Mucosa of descending colon (tissue), 3 donors: ENCODE measurements at places on chromosomes 6 and 20. TPM values are rescaled to one million over a fixed set of nuclear protein-coding genes. Genes with fewer than 3 reads are reported as not detected.

ERVFRD-1 gene
- 0.12 TPM for total RNA-seq

GRCh38 chr6:19153270-19153980 is 683.7 kb upstream of the ID4 start:
- DNase-seq = no peak

- DNase-seq = no peak
Observed at GRCh38 chr20:61119273-61119672, 132.8 kb upstream of the CDH4 start.

GRCh38 chr20:49851231-49851705 is 38.6 kb downstream of the SLC9A8 start:
- DNase-seq = no peak
